ENCODE measurements at places on chromosomes 7 and 10.

DNA sequence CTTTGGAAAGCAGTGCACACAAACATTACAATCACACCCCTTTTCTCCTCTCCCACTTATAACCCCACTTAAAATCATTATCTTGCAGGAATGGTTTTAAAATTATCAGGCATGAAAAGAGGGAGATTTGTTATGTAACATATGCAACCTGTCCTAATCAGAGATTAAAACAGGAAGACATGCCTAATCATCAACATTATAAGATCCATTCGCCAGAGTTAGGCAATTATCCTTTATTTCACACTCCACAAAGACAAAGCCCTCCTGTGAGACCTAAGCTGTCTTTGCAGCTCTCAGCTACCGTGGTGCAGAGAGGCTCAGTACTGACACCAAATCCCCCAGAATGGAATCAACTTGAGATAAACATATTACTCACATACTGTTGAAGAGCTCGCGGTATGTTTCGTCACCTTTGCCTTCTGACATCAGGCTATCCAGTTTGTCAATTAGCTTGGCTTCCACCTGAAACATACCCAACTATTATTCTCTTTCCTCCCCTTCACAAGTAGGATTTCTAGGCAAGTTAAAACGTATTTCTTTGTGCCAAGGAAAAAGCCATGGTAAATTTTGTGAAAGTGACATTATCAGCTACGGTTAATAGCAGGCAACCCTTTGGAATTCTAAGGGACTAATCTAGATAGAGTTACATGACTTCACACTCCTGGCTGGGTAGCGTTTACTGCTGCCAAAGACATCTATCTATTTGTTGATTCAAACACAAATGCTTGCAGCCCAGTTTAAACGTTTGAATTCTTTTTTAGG is 226.2 kb upstream of the IMMP2L start:
- no peak for DNase-seq

- no peak for DNase-seq
These were observed 42.9 kb downstream of the MKLN1 start for GRCh38 chr7:131370523-131370968.

- DNase-seq: no peak
These were observed 5.3 kb downstream of the PARD3 start for GRCh38 chr10:34809796-34810195.

- DNase-seq: no peak
These were observed 133.4 kb downstream of the PRKCQ start for GRCh38 chr10:6446711-6447110.

GRCh38 chr10:7015457-7015856 is 395.4 kb downstream of the SFMBT2 start:
- DNase-seq: no peak

DNA sequence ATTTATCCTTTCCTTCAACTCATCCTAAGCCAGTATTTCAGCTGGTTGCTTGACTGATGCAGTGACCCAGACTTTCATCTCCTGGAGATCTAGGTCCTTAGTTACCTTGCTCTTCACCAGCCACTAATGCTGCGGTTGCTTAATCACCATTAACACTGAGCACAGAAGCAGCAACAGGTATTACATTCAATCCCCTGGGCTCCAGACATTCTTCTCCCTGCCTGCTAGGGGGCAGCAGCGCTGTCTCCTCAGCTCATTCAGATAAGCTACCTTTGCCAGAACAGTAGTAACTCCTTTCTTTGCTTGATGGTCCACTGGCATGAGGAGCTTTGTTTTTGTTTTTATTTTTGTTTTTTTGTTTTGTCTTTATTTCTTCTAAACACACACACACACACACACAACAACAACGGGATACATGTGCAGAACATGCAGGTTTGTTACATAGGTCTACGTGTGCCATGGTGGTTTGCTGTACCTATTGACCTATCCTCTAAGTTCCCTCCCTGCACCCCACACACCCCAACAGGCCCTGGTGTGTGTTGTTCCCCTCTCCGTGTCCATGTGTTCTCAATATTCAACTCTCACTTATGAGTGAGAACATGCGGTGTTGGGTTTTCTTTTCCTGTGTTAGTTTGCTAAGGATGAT is 1043.2 kb upstream of the C7orf33 start:
- DNase-seq: no peak

DNA sequence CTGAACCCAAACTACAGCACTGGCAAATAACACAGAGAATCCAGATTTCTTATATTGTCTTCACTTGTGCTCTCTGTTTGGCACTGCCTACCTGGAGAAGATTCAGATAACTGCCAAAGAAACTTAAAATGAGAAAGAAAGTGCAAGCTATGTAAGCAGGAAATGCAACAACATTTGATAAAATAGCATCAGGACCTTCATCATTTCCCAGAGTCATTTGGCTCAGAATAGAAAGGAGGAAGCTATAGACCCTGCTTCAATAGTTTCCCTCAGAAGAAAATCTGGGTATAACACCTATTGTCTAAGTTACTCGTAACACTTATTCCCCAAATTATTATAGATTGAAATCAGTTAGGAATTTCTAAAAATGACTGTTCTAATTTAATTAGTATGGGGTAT is 56.2 kb downstream of the CC2D2B start:
- no peak for DNase-seq

DNA sequence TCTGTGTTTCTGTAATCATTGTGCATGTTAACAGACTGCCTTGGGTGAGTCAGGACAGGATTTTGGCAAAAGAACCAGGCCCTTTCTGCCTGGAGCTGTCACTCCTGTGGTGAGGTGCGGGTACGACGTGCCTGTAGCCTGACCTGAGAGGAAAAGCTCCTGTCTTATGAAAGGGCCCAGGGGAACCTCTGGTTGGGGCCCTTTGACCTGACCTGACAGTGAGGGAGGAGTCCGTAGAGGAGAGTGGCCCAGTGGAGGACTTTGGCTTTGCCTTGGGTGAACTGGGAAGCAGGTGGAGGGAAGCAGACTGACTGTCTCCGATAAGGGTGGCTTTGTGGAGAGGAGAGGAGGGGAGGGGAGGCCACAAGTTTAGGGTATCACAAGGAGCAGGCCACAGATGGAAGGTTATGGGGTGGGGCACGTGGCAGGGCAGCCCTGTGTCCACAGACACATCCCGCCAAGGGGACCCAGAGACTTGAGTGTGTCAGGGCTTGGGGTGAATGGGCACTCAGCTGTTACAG is 6.9 kb downstream of the PFKP start:
- no peak for DNase-seq

GRCh38 chr10:75034714-75035258 is 76.7 kb upstream of the SAMD8 start:
- DNase-seq: no peak

DNA sequence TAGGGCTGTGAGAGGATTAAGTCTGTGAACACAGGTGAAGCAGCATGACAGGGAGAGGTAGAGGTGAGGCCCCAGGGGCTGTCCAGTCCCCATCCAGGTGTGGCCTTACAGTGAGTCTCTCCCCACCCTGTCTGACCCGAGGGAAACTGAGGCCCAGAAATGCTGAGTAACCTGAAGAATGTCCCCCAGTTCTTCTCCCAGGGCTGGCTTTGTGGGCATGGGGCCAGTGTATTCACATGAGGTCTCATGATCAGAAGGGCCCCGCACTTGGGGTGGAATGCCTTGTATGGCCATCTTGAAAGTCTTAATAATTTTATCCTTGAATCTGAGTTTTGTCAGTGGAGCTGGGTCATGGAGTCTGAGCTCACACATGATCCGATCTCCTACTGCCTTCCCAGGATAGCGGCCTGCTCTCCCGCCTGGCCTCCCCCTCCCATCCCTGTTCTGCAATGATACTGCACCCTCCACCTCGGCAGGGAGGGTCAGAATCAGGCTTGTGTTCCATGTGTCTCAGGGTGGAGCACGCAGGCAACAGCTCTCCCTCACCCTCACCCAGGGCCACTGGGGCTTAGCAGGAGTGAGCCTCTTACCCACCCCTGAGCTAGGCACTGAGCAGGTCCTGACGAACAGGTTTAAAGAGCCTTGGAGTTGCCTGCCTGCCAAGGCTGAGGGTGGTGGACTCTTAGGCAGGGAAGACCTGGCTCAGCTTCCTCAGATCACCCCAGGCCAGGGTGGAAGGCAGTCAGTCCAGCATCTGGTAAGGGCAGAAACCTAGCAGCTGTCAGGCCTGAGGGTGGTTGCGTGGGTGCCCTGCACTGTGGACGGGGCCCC is 41.4 kb upstream of the NPFFR1 start:
- DNase-seq: no peak

DNA sequence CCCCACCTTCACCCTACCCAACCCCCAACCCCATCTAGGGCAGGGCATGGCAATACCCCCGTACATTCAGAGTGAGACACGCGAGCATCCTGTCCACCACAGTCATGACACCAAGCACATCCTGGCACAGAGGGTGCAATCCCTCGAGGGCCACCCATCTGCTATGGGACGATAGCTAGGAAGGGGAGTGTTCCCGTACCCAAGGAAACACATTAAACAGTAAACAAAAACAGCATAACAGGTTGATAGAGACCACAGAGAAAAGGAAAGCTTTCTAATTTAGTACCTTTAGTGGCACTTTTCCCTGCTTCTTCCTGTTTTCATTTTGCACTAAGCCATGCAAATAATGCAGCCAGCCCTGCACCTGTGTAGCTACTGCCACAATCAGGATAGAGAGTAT is 2.3 kb upstream of the SMKR1 start:
- no peak for DNase-seq

Measured in psoas muscle (tissue), 8 donors.